ENCODE measurements at places on chromosomes 1 and 21.

GRCh38 chr1:59556802-59557548 is 257.8 kb upstream of the HOOK1 start:
- DNase-seq = no peak

- no peak for DNase-seq
These were observed 42.4 kb upstream of the CLDN14 start for GRCh38 chr21:36522219-36522808.

GRCh38 chr1:150576794-150577556 is 2.4 kb downstream of the MCL1 start:
- DNase-seq = no peak

DNA sequence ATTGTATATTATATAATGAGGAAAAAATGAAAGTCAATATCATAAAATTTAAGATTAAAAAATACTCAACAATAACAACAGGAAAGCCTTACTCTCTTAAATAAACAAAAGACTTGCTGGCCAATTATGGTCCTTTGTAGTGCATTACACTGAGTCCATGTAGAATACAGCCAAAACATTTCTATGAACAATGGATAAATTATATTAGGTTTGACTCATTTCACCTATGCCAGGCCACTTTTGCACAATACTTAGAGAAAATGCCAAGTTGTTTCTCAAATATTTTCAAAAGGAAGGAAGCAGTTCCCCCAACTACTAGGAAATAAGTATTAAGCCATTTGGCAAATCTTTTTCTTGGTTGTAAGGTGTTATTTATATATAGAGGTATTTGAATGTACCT is 19.8 kb upstream of the UCK2 start:
- no peak for DNase-seq

DNA sequence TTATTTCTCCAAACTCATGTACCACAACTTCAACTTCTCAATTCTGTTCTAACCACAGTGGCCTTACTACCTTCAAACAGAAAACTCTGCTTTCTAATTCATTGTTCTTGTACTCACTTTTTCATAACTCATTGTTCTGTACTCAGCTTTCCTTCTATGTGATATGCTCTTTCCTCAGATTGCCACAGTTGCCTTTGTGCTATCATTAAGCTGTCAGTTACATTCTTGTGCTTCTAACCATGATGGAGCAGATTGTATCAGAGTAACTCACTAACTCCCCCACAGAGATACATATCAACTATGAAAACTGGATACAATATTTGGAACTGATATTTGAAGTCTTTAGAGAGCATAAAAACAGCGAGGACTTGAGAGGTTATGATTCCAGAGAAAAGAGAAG is 1213.7 kb downstream of the KCNT2 start:
- no peak for DNase-seq

DNA sequence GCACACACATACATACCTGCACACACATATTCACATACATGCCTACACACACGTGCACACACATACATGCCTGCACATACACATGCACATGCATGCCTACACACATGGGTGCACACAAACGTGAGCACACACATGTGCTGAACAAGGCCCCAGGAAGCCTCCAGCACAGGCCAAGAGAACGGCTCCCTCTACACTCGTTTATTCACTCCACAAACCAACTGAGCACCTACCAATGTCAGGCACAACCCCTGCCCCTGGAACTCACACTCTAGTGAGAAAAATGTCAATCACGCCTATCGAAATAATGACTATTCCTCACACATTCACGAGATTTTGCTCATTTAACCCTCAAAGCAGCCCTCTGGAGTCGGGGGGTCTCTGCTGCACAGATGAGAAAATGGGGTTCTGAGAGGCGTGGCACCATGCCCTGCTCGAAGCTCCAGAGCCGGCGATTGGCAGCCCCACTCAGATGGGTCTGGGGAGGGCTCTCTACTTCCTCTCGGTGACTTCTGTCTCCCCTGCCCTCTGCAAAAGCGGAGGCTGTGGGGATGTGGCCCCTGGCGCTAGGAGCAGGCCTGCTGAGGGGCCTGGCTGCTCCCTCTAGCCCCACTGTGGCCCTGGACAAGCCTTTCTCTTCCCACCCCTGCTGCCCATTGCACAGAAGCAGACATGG is 90.2 kb upstream of the RUNX3 start:
- no peak for DNase-seq

GRCh38 chr1:193176113-193176512 is 10.3 kb downstream of the B3GALT2 start:
- no peak for DNase-seq

DNA sequence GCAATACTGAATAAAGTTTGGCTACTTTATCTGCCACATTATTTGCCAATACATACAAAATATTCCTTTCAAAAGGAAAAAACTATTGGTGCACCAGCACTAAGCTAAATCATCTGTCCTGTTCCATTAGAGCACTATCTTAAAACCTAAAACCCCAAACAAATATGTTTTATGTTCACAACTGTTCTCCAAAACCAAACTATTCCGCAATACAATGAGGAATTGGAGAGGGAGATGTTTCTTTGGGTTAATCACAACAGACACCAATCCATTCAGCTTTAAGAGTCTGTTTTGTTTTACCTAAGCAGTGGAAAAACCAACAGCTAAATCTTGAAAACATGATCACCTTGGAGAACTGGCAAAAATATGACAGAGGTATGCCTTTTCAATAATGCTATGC is 85.1 kb downstream of the ZNF644 start:
- DNase-seq = no peak

DNA sequence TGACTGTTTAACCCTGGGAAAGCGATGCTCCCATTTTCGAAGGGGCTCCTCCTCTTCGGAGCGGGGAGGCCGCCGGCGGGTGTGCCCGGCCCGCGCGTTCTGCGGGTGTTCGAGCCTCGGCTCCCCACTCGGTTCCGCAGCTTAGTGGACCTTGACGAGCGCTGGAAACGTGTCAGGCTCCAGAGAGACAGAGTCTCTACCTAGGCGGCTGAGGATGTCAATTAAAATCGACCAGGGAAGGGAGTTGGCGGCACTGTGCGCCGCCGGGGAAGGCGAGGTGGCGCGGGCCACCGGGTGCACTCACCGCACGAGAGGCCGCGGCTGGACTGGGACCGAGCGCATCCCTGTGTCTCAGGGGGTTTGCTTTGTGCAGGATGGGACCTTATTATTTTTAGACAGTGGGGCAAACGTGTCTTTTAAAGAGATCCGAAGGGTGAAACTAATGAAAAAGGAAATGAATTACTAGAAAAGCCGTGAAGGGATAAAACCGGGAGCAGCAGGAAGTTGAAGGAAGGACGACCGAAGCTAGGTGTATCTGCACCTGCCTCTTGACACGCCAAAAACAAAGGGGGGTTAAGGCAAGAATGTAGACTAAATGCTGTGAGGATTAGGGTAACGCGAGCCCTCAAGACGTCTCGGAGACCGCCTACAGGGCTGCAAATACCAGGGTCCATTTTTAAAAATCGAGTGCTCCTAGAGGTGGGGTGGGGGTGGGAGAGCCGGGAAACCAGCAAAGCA is 5.6 kb downstream of the LHX4 start:
- DNase-seq = no peak

DNA sequence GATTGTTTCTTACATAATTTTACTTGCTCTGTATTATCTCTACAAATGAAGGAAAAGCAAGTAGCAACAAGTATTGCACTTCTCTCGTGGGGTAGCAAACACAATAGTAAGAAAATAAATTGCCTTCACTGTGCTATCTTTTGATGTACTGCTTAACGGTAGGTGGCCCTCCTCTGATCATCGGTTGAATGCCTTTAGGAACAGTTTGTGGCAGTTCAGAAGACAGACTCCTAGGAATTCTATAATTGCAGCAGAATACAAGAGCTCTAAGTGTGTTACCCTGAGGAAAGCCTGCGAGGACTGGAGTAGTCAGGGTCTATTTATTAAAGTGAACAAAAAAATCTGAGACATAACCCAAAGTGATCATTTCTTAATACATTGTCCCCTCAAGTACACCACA is 1135.9 kb downstream of the KCNT2 start:
- no peak for DNase-seq

DNA sequence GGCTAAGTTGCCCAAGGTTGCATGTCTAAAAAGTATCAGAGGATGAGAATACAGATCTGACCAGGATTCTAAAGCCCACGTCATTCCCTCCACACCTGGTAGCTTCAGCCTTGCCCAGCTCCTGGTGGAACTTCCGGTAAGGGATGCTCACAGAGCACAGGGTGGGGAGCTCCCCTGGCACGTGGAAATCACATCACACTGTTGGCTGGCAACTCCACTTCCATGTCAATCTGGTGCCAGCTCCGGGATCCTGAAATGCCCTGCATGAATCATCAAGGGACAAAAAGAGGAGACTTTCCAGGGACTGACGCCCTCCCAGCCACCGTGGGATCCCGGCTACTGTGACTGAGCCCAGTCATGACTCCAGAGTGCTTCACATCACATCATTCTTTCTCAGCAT is 12.4 kb upstream of the BCAR3 start:
- no peak for DNase-seq

DNA sequence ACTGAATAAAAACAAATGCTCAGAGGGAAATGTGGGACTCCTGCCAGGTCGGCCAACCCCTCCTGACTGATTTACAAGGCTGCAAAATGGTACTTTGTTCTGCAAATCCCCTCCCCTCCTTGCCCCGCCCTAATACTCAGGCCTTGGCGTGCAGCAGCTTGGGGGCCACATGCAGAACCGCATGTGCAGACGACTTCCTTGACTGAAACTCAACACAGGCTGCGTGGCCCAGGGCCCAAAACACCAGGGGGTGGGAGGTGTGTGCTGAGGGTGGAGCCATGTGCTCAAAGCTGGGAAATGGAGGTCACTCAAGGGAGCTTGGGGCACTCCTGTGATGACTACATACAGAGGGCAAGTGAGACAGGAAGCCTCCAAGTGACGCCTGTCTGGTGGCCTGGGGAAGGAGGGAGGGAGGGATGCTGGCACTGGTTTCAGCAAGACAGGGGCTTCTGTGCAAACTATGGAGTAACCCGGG is 87.2 kb downstream of the MRPL37 start:
- DNase-seq = peak; percentile 55

- no peak for DNase-seq
These were observed 200.0 kb downstream of the PTPRU start for GRCh38 chr1:29436181-29436785.

DNA sequence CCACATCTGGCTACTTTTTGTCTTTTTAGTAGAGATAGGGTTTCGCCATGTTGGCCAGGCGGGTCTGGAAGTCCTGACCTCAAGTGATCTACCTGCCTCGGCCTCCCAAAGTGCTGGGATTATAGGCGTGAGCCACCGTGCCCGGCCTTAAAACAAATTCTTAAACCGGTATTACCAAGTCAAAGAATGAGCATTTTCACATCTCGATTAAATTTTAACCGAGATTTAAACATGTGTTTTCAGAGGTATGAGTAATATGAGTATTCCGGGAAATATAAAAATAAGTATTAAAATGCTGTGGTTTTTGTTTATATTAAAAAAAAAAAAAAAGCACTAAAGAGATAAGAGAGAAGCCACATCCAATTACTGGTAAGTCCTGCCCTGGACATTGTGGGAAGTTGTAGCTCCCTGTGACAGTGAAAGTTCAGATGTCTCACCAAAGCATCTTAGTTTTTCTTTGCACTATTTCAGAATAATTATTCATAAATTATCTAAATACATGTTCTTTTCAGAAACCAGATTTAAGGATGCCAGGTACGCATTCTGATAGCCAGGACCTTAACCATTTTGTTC is 24.9 kb downstream of the ZNF281 start:
- peak; percentile 10 for DNase-seq

DNA sequence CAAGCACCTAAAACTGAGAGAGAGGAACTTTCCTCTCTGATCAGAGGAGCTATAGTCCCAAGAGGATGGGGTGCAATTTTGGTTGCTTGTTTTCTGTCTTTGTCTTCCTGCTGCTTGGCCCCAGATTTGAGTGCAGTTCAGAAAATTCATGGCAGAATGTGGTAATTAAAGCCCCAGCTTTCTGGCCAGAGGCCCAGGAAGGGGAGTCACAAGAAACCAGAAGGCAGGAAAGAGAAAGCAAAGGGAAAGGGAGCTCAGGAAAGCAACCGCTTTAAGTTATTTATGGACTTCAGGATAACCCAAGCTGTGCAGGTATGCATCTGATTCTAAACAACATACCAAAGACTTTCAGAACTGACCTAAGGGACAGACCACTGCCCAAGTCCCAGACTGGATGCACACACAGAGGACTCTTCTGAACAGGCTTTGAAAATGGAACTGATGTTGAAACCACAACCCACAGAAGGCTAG is 88.8 kb downstream of the ST3GAL3 start:
- no peak for DNase-seq

- DNase-seq = no peak
These were observed 33.6 kb downstream of the ACOT11 start for GRCh38 chr1:54581621-54582035.

- no peak for DNase-seq
These were observed 144.5 kb downstream of the SLC45A1 start for GRCh38 chr1:8462371-8462892.

DNA sequence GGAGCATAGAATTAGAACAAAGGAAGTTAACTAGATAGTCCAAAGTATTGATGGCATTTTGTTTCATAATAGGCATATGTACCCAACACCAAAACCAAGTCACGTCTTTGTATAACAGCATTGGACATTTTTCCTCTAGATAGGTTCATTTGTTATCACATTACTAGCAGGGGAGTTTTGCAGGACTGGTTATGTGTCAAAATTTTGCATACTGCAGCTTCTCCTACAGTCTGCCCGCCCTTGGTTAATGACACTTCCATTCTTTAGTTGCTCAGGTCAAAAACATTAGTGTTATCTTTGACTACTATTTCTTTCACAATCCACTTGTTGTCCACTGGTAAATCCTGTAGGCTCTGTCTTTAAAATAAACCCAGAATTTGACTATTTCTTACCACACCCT is 8.9 kb downstream of the CAPZA1 start:
- no peak for DNase-seq

DNA sequence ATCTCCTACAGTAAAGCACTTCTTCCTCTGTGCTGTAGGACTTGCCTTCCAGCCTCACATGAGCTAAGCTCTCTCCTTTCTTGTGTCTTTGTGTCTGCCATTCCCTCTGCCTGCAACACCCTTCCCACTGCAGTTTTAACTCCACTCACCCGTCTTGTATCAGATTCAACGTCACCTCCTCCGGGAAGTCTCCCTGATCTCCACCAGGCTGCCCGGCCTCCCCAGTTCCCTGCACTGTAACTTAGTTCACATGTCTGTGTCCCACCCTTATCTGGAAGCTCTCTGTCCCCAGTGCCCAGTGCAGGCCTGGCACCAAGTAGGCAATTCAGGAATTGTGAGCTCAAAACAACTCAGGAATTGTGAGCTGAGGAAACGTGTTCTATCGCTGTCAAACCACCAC is 96.4 kb downstream of the GLIS1 start:
- no peak for DNase-seq

- DNase-seq = no peak
These were observed 14.5 kb downstream of the PIK3R3 start for GRCh38 chr1:46117810-46118494.

DNA sequence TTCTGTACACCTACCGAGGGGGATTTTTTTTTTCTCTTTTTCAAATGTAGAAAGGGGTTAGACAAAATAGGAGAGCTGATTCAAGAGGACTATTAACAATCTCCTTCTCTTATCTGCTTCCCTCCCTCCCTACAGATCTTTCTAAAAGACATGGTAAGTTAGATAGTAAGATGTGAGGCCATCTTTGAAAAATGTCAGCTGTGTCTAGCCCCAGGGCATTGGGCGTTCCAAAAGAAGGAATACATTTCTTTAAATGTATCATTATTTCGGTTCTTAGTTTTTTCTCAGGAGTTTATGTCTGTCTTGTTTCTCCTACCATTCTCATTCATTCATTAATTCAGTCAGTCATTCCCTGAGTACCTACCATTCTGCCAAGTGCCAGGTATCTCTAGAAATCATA is 27.2 kb downstream of the BCL9 start:
- DNase-seq = no peak
